Nephron progenitor cell (in vitro differentiated cells): ENCODE measurements at places on chromosomes 3 and 15.

DNA sequence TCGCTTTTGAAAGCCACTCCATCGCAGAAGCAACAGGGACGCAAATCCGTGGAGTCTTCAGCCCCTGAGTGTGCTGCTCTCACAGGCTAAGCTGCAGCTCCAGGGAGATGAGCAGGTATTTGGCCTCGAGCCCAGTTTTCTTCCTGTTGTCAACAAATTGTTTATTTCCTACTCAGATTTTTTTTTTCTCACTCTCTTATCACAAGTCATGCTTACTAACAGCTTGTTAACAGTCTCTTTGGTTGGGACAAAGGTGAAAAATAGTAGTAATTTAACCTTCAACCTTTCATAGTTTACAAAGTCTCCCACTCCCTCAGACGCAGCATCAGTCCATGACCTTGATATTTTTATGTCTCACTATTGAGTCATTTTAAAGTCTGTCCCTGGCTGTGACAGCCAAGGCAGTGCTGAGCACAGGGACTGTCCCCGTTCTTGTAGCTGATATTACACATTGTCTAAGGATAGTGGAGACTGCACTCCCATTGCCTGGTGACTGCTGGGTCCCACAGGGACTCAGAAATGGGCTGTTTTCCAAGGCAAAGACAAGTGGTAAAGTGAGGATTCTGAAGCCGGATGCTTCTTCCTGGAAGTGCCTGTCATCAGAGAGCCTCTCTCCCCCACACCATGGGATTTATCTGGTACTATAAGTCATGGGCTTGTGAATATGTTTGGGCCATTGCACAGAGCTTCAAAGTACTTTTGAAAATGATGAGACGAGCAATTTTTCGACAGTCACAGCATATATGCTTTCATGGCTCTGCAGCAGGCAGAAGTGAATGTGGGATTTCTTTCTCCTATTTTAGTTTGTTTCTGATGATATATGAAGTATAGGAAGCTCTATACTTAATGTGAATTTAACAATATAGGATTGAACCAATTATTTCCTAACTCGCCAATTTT, 59.8 kb upstream of the UNC13C start:
- no peak for DNase-seq

DNA sequence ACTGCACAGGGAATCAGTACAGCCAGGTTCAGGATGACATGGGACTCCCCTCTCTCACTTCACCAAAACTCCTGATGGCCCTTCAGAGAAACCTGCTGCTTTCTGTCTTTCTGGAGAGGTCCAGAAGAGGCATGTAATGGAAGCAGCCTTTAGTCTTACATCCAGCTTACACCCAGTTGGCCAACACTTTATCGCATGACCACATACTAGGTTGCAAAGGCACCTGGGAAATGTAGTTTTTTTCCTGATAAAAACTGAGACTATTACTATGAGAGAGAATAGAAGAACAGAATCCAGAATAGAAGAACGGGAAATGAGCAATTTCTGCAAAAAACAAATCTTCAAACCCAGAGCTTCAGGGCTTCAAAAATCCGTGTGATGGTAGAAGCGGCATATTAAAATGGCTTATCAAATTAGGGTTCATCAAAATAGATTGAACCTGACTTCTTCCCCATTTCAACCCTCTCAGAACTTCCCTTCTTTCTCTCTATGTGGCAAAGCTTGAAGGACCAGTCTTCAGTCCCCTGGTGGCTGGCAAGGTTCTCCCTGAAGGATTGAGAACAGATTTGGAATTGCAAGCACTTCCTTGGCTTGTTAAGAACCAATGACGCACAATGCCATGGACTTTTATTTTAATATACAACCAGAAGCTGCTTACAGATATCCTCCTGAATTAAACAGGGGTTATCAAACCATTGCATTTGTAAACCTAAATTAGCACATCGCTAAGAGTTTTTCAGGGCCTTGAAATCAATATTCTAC, 34.4 kb downstream of the CORO2B start:
- DNase-seq = no peak

DNA sequence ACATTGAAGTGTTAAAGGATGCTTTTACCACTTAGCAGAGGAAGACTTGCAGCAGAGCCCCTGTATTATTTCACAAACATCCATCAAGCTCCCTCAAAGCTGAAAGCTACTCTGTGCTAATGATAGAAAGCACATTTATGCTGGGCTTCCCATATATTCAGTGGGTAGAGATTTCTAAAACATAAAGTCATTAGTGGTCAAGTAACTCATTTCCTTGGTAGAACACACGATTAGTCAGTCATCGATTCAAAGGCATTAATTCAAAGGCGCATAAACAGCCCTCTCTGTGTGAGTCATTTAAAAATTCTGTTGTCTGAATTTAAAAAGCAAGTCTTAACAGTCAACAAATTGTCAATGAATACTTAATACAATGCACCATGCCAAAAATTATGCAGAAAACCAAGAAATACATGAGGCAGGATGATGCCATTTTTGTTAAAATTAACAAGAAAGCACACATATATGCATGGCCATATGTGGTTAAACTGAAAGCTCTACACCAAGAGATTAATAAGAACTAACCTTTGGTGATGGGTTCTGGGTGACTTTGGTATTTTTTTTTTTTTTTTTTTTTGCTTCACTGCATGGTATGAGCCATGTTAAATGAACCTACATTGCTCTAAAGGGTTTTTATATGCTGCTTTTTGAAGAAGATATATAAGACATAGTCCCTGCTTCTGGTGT, 61.7 kb downstream of the LDHAL6B start:
- DNase-seq = no peak

DNA sequence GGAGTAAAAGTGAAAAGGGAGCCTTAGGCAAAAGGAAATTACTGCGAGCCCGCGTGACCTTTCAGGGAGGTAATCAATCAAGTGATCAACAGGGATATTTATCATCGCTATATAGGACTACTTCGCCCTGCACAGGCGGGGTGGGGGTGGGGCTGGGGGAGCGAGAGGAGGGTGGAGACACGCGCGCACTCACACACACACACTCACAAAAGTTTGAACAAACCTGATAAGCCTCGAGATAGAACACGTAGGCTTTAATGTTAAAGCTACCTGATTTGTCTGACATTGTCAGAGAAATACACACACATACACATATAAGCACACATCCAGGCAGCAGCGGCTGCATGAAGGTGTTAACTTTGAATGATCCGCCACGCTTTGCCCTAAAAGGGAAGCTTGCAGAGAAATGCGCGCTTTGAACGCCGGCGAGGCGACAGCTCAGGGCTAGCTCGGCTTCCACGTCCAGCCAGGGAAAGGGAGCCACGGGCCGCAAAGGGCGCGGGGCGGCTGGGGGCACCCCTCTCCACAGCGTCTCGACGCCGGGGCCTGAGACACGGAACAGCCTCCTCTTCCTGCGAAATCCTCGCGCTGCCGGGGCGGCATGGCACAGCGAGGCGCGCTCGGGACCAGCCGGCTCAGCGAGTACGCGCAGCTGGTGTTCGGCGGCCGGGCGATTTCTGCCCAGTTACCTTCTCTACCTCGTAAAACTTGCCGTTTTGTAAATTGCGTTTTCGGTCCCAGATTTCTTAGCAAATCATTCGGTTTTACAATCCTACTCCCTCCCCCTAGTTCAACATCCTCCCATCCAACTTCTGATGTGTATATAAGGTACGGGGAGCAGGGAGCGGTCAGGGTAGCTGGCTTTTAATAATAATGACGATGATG, 4.8 kb upstream of the MECOM start:
- peak; percentile 70 for DNase-seq

GRCh38 chr3:168545591-168545990, 449.9 kb upstream of the GOLIM4 start:
- DNase-seq = no peak

DNA sequence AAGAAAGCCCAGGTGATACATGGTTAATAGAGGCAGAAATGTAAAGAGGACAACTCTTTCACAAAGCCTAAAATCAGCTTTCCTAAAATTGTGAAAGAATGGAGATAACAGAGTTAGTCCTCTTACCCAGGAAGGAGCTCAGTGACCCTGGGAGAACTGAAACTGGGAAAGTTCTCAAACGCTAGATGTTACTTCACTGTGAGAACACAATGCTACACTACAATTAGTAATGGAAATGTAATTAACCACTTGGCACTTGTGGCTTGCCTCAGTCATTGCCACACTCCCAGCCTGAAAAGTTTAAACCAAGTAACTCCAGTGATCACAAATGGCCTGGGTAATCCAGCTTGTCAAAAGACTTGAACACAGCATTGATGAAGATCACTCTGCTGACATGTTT, 102.7 kb upstream of the FGF7 start:
- DNase-seq = no peak

GRCh38 chr3:27387625-27388024, 18.4 kb upstream of the NEK10 start:
- no peak for DNase-seq

GRCh38 chr15:57422113-57422754, 45.9 kb downstream of the CGNL1 start:
- no peak for DNase-seq
